ENCODE measurements at places on chromosomes 6 and 20.

GRCh38 chr6:137641474-137642077, 147.4 kb upstream of the OLIG3 start:
- DNase-seq, result peak; percentile 66

- DNase-seq, result no peak
Measured at GRCh38 chr20:32779500-32780211, 17.5 kb downstream of the DNMT3B start.

GRCh38 chr6:45727228-45727627, 288.4 kb downstream of the CLIC5 start:
- DNase-seq, result no peak

GRCh38 chr6:27866357-27867050, 45.7 kb downstream of the OR2B2 start:
- DNase-seq, result peak; percentile 76

DNA sequence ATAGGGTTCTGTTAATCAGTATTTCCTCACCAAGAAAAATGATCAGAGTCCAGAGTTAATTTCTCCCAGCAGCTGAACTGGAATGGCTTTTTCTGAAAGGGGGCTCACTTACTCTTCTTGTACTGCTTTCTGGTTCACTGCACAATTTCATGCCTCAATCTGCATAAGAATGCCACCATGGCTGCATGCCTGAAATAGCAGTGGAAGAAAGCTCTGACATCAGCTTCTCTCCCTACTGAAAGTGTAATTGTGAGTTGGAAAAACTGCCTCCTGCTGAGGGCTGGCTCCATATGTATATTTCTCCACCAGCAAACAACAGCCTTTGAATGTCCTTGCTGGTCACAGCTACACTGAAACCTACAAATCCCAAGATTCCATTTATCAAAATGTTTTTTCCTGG, 1027.2 kb upstream of the GJE1 start:
- DNase-seq, result no peak
